ENCODE measurements at places on chromosomes 3 and 15.

- DNase-seq: no peak
Measured at GRCh38 chr3:76552653-76553052, 487.2 kb upstream of the ROBO2 start.

DNA sequence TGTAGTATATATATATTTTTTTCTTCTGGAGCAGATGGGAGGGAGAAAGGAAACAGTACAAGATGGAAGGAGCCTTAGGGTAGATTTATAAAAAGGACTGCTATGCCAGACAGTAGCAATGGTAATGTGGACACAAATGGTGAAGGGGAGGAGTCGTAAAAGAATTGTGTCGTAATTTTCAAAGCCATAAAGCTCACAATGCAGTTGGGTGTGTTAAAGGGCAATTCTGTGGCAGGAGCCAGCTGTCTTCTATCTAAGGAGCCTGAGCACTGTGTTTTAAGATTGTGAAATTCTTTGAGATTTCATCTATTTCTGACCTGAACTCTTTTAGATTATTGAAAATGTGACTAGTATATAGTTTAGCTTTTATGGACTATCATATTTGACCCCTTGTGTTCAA, 58.9 kb downstream of the CNOT10 start:
- DNase-seq: no peak

DNA sequence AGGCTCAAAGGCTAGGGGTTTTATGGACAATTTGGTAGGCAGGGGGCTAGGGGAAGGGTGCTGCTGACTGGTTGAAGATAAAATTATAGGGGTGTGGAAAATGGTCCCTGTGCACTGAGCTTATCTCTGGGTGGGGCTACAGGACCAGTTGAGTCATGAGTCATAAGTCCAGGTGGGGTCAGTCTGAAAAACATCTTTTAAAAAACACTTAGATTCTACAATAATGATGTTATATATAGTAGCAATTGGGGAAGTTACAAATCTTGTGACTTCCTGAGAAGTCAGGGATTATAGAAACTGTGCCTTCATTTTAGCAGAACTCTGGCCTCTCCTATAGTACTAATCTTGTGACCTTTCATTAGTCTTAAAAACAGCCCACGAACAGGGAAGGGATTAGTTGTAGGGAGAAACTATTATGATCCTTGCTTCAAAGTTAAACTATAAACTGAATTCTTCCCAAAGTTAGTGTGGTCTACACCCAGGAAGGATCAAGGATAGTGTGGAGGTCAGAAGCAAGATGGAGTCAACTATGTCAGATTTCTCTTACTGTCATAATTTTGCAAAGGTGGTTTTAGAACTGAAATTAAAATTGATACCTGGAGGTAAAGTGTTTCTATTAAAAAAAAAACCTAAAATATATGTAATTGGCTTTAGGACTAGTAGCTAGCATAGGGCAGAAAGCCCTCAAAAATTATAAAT, 130.1 kb downstream of the P2RY1 start:
- DNase-seq: no peak

DNA sequence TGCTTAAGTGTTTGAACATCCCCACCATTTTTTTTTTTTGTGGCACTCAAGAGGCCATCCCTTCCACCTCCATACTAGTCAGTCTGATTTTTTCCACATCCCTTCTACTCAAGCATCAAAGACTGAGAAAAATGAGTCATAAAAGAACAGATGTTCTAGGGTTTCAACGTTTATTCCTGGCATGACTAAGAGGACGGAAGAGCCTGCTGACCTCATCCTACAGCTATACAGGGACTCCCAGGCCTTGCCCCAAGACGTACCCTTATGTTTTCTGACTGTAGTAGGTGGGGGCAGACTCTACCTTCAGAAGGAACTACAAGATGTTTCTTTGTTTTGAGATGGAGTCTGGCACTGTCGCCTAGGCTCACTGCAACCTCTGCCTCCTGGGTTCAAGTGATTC, 3.3 kb upstream of the ITPKA start:
- DNase-seq: no peak

DNA sequence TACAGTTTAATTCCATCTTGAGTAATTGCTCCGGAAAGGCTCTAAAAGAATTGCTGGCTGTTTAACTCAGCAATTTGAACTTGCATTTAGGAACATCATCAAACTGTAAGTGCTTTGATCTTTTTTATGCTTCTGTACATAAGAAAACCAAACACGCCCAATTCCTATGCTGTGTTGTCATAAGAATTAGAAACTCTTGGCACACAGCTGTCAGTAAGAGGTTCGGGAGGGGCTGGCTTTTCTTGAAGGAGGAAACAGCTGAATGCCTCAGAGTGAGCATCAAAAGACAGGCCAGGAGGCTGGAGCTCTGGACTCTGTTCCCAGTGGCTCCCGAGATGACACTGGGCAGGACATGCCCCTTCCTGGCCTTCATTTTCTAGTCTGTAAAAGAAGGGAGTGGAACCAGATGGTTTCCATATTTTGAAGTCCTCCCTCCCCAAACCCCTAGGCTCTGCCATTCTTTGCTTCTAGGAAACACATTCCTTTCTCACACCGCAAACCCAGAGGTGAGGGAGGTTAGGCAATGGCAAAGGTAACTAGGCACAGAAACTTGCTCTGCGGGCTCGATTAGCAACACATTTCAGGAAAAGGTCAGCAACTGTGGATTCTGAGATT, 73.7 kb upstream of the DLG1 start:
- no peak for DNase-seq

DNA sequence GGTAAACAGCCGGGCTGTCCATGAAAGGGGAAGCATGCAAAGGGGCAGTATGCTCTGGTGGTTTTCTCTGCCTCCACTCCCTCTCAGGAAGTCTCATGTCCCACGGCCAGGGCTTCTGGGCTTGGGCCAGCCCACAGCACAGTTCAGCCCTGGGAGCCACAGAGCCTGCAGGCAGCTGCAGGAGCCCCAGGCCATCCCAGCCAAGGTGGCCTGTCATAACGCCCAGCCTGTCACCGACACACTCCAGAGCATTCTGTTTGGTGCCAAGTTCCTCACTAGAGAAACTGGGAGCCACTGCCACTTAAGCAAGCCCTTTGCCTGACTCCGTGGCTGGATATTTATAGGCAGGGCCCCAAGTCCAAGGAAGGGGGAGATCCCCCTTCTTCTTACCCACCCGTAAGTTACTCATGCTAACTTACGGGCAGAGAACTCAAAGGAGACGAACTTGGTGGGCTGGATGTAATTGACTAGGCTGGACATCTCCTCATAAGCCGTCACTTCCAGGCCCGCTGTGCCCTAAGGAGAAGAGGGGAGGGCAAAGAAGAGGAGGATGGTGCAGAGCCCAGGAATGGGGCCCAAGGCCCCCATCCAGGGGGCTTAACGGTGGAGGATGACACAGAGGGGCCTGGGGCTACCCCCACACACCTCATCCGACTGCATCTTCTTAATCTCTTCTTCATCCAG, 11.7 kb downstream of the PLCB2 start:
- no peak for DNase-seq

DNA sequence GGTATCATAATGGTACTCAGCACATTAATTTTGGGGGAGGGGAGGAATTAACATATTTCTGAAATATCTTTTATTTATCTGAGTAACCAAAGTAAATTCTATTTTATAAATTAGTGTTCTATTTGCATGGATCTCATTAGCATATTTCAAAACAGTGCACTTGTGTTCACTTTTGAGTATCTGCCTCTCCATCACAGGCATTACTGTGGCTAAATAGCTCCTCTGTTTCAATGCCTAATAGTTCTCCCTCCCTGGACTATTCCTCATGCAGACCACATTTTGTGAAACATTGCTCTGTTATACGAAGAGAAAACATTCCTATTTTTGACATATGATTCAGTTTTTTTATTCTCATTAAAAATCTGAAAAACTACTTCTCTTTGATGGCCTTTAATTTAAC, 1127.8 kb downstream of the TUSC7 start:
- no peak for DNase-seq

DNA sequence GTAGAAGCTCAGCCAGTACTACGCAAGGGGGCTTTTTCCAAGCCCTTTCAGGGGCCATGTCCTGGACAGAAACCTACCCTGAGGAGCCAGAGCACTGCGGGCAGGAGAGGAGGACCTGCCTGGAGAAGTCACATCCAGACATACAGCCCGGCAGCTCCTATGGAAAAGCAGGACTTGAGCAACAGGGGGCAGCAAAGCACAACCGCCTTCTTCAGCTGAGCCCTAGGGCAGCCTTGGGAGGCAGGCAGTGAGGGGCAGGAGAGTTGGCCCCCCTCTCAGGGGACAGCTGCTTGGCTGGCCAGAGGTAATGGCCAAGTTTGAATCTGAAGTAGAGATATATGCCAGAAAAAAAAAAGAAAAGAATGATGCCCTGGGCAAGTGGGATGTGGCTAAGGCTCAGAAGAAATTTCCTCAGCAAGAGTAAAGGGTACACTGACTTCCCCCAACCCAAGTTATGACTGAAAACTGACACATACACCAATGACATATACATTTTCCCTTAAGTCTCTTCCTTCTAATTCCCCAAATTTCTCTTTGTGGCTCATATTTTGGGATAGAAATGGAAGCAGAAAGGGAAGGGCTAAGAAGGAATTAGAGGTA, 56.9 kb downstream of the CYP19A1 start:
- no peak for DNase-seq

GRCh38 chr3:29466442-29466841, 185.6 kb downstream of the RBMS3 start:
- DNase-seq: no peak

GRCh38 chr15:50261981-50262380, 3.5 kb downstream of the HDC start:
- DNase-seq: no peak

GRCh38 chr15:71599418-71600151, 210.8 kb upstream of the NR2E3 start:
- DNase-seq: no peak

DNA sequence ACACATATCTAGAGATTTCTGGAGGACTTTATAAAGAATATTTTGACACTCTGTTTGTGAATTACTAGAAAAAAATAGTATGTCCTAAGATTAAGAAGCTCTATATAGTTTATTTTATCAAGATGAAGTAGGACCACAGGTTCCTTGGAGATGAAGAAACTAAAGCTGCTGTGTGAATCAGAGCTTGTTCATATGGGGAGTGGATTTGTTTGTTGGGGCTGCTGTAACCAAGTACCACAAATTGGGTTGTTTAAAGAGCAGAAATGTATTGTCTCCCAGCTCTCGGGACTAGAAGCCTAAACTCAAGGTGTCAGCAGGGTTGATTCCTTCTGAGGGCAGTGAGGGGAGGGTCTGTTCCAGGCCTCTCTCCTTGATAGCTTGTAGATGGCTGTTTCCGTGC, 270.6 kb upstream of the UMPS start:
- DNase-seq: no peak

GRCh38 chr3:183518491-183519251, 36.8 kb downstream of the KLHL6 start:
- DNase-seq: no peak

DNA sequence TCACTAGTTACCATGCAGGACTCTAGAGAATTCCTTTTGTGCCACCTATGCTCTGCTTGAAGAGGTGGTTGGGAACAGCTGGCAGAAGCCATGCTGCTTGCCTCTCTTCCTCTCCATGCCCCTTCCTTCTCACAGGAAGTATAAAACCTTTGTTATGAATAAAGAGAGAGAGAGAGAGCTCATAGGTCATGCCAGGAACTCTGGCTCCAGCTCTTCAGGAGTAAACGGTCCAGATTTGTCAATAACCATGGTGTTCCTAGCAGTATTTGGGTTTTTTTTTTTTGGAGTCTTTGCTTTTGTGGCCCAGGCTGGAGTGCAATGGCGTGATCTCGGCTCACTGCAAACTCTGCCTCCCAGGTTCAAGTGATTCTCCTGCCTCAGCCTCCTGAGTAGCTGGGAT, 97.7 kb upstream of the SLC4A7 start:
- no peak for DNase-seq

DNA sequence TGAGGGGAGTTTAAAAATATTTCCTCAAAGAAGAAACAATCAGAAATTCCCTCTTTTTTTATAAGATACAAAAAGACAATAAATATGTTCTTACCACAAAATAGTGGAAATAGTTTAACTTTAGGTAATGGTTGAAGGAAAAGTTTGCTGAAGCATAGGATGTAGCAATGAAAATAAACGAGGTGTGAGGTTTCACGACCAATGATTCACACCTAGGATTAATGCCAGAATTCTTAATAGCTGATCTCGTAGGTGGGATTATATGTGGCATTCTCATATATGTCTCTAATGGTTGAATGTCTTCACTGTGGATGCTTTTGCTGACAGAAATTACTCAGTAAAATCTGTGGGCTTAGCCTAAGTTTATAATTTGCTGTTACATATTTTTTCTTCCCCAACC, 467.7 kb downstream of the FGF12 start:
- DNase-seq: no peak

GRCh38 chr15:29103824-29104565, 165.6 kb downstream of the NSMCE3 start:
- peak; percentile 33 for DNase-seq

DNA sequence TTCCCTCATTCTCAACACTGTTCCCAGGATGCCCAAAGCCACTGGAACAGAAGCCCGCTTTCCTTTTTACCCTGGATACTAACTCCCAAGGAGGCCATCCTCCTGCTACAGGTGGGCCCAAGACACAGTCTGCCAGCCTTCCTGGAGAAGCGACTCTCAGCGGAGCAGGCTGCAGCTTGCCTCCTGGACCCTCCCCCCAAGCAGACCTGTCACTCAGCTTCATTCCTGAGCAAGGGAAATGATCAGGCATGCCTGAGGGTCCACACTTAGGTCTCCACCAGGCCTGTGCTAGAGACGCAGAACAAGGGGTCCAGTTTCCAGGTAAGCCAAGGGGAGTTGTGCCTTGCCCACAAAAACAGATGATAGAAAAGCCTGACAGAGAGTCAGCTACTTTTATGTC, 62.8 kb downstream of the SLCO2A1 start:
- DNase-seq: no peak

DNA sequence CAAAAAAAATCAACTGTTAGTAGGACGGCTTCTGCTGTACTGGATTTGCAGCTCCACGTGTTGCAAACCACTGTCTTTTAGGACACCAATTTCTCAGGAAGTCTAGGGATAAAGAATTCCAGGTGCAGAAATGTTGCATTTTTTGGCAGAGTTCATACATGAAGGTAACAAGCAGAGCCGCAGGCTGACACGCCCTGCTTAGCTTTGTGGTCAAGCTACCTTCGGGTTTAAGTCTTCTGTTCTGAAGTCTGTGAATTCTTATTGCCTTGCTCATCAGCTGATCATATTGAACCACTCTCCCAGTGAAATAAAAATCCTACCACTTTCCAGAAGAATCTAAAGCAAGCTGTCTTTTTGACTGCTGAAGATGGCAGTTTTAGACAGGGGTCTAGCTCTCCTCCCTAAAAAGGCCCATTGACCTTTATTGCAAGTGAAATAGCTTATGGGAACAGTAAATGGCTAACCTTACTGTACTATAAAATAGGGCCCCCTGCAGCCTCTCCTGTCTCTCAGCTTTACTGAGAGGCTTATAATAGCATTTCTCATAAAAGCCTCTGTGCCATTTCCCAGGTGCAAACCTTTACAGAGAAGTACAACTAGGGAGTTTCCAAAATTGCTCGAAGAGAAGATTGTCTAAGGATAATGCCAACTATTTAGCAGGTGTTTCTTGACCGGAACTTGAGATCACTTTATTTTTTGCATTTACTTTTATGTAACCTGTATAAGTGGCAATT, 262.2 kb upstream of the IL12A start:
- DNase-seq: no peak

GRCh38 chr3:125067225-125067624, 11.4 kb upstream of the HEG1 start:
- DNase-seq: no peak
